ENCODE measurements at places on chromosomes 12 and 14.

DNA sequence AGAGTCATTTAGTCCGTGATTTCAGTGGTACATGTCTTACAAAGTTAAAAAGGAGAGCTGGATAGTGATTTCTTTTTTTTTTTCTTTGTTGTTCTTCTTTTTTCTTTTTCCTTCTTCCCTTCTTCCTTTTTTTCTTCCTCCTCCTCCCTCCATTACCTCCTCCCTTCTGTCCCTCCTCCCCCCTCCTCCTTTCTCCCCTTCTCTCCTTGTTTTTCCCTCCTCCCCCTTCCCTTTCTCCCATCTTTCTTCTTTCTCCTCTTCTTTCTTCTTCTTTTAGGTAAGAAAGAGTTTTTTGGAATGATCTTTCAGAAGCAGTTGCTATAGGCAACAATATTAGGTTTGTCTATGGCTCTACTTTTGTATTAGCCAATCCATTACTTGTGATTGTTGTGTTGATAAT is 368.6 kb downstream of the RAD51B start:
- no peak for DNase-seq

DNA sequence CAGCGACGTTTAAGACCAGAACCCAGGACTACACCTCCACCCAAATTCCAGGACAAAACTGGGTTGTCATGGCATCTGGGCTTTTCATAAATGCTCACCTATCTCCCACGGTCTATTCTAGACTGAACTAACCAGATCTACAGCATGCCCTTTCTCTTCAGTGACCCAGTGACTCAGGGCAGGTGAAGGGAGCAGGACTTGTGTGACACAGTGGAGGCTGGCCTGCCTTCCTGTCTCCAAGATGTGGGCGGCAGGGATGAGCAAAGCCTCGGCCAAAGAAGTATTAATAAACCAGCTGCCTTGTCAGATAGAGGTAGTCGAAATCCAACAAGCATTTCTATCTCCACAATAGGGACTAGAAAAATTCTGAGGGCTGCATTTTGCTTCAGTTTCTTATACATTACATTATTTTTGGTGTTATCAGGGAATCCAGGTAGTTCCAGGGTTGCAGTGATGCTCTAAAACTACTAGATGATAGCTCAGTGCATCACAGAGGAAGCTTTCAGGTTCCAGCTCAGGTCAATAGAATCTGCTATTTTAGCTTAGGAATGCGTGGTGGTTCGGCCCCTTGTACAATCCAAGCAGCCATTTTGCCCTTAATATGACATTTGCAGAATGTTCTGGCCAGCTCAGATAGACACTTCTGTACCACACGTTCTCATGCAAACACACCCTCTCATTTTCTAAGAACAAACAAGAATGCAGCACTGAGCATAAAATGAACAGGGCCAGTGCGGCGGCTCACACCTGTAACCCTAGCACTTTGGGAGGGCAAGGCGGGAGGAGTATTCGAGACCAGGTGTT is 4.2 kb upstream of the GLRX5 start:
- no peak for DNase-seq

- DNase-seq: no peak
These were observed 21.7 kb downstream of the PTPN21 start for GRCh38 chr14:88533064-88533602.

GRCh38 chr12:12665194-12665593 is 30.8 kb downstream of the GPR19 start:
- DNase-seq: no peak

- no peak for DNase-seq
These were observed 74.6 kb downstream of the GLRX5 start for GRCh38 chr14:95609398-95609990.

DNA sequence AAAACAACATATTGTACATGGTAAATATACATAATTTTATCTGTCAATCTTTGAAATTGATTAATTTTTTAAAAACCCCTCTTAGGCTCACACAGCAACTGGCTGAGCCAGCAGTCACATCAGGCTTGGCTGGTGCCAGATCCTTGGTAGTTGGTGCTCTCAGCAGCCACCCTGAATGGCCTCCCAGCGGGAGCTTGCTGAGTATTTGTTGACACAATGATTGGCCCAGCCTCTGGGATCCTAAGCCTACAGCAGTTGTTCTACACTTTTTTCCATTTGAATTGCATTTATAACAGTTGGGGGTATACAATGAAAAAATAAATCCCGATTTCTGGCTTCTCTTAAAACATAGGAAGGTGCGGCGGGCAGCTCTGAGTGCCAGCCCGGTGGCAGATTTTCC is 11.1 kb downstream of the PRKAB1 start:
- DNase-seq: no peak

- peak; percentile 62 for DNase-seq
These were observed at the start of gene ADSS1 for GRCh38 chr14:104723651-104724406. Gene ADSS1, plus strand, starts transcription at chr14:104724229. Its CDS starts 42 bp downstream, at chr14:104724271.

- DNase-seq: no peak
These were observed 298.4 kb upstream of the AMIGO2 start for GRCh38 chr12:47378222-47378582.

- no peak for DNase-seq
These were observed 36.9 kb upstream of the PRMT8 start for GRCh38 chr12:3453990-3454680.

DNA sequence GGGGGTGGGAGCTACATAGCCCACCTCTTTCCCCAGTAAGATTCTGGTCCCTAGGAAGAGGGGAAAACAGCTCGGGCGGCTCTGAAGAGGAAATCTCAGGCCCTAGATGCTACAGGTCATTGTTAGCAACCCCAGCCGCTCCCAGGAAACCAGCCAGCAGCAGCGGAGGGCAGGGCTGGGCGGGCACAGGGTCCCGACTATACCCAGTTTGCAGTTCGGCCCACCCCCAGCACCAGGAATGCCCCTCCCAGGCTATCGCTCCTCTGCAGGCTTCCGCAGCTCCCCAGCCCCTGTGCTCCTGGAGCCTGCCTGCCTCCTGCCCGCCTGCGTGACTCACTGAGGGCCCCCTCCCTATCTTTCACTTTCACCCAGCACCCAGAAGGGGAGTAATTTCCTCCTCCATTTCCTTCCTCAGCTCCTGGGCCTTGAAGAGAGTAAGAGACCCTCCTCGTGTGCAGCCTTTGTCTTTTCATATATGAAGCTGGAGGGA is 27.2 kb upstream of the PNMA1 start:
- DNase-seq: peak; percentile 56

DNA sequence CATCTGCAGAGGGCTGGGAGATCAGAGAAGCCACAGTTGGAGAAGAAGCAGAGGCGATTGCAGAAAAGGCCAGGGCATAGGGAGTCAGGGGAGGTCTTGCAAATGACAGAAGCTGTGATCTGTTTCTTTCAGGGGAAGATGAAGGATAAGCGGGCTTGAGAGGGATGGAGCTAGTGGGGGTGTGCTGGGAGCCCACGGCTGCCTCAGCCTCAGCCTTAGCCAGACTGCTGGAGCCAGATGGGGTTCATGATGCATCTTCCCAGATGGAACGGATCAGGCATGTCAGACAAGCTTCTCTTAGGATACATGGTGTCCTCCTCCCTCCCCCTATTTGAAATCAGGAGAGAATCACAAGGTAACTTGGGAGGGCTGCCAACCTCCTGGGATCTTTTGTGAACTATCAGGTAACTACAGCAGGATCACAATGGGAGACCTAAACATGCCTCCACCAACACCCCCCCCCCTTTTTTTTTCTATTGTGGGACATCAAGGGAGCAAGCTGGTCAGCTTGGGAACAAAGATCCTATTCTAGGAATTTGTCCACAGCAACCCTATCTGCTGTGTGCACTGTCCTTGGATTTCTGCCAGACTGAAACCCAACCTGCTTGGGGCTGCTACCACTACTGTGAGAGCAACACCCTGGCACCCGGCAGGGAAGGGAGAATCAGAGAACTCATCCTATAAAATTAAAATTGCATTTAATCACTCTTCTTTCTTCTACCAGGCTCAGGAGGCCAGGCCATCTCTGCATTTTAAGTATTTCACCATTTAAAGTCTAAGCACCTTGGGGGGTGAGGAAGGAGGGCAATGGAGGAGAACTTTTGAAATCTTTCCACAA is 10.7 kb upstream of the ATP2A2 start:
- no peak for DNase-seq

- DNase-seq: no peak
These were observed 130.8 kb upstream of the TRHDE start for GRCh38 chr12:72141381-72141780.

- DNase-seq: no peak
These were observed 141.6 kb downstream of the KICS2 start for GRCh38 chr12:64080319-64081007.

DNA sequence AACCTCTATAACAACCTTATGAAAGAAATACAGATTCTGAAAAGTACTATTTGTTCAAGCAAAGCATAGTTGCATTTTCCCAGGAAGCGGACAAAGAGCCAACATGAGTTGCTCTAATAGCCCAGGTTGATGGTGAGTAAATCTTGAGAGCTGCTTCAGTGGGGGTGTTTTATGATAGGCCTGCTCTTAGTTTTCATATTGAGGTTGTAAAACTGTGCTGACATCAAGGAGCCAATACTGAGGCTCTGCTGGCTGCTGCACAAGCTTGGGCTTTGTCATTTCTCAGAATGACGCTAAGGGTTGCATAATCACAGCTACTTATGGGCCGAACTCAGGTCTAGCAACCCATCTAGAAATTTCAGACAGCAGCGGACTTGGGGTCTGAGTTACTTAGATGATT is 11.5 kb downstream of the TBC1D30 start:
- DNase-seq: no peak

- no peak for DNase-seq
These were observed 50.1 kb upstream of the LTA4H start for GRCh38 chr12:96085475-96085874.

GRCh38 chr14:74720526-74720925 is 7.6 kb downstream of the FCF1 start:
- DNase-seq: no peak

DNA sequence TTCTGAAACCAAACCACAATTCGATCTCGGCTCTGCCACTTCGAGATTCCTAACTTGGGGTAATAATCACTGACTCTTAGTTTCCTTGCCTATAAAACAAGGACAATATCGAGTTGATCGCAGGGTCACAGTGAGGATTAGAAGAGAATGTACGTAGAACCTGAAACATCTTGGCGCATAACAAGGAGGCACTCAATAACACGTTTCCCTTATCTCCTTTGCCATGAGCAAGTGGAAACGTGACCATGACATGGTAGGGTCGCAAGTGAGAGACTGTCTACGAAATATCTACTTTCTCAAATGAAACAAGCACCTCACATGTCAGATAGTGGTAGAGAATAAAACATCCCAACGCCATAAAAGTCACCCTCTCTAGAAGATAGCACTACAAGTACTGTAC is 2.3 kb downstream of the DICER1 start:
- no peak for DNase-seq

DNA sequence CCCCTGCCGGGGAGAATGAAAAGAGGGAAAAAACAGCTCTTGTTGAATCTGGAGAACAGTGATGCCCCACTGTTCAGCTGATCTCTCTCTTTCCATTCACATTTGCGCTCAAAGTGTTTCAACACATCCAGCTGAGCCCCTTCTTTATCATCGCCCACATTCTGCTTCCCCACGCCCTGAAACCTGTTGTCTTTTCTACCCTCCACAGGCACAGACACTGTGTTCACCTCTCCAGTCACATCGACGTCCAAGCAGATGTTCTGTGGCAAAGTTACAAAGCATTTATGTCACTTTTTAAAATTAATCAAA is 338.7 kb downstream of the EGLN3 start:
- DNase-seq: no peak

DNA sequence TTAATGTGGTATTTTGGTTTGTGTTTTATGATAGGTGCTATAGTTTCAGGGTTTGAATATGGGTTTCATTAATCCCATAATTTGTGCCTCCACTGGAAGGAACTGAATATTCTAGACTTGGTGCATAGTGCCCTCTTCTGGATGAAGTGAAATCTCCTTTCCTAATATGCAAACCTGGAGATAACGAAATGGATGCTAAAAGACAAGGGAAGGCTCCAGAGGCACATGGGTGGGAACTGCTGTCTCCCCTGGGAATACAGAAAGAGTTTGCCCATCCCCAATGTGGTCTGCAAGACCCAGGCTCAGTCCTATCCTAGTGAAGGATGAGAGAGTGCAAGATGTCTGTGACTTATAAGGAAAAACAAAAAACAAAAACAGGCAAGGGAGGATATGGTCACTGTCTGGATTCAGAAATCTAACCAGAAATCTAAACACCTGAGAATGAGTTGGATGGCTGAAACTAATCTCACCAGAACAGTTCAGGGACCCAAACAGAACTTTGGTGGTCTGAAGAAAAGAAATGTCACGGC is 142.3 kb upstream of the TMPO start:
- DNase-seq: no peak

DNA sequence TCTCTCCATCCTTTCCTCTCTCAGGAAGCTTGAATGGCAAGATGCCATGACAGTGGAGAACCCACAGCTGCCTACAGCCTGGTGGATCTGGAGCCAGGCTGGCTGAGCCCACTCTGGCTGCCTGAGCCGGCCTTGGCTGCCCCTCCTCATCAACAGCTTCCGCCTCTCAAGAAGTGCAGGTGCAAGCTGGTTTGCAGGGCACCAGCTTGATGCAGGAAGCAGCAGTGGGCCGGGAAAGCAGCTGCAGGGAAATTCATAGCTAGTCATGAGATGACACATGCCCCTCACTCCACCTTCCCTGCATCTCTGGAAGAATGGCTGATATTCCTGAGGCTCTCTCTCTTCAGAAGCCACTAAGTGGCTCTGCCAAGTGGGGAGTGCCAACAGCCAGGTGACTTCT is 289.1 kb downstream of the RPS29 start:
- DNase-seq: no peak

GRCh38 chr12:101436136-101436535 is 28.6 kb upstream of the ARL1 start:
- DNase-seq: no peak

- no peak for DNase-seq
These were observed 38.1 kb upstream of the LRTM2 start for GRCh38 chr12:1782215-1782614.

- DNase-seq: no peak
These were observed 56.0 kb downstream of the ISCA2 start for GRCh38 chr14:74549588-74549987.

- no peak for DNase-seq
These were observed 322.1 kb upstream of the ATP2B1 start for GRCh38 chr12:90030726-90031125.

DNA sequence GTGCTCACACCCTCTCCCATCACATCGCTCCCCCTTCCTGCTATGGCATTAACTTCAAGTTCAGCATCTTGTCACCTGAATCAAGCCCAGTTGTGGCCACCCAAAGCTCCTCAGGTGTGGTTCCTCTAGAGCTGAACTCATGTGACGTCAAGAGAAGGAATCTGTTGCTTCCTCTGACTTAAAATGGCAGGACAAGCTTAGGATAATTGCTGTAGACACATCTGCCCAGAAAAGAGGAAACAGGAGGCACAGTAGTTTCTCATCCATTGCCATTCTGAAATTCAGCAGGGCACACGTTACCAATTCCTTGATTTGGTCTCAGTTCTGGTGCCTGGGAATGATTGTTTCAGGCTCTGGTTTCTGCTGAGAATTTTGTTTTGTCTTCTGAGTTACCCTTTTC is 52.1 kb downstream of the RCOR1 start:
- DNase-seq: no peak

Measured in CD4-positive, alpha-beta memory T cell (primary cell).